ENCODE measurements at places on chromosomes 12 and 14.
A peak's percentile ranks its signal among the peaks of the same experiment; 100 is the strongest.

DNA sequence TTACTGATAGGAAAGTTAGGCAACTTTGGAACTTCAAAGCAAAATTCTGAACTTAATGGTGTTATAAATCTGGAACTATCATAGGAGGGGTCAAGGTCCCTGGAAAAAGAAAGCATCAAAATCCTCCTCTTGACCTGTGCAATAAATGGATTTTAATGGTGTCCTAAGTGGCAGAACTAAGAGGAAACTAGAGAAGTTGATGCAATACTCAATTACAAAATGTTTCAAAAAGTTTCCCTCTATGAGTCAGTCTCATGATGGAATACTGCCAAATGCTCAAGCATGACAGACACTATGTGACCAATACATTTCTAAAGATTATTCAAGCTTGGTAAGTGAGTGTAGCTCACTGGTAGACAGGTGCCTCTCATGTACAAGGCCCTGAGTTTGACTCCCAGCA is 47.7 kb upstream of the ERGIC2 start:
- DNase-seq = no peak

DNA sequence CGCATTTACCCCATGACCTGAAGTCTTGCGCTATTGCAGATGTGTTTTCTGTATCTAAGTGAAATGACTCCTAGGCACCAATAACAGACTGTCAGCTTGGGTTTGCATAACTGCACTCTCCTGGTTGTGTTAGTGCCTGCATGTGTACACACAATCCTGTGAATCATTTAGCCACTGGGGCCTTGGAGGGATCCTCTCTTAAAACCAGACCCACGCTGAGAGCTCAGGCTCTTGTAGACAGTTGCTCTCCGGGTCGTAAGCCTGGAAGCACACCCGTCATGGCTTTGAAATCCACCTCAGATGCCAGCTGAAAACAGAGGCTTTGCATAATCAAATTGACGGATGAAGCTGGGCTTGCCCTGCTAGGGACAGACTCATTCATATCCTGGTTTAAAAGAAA is 79.2 kb upstream of the RBM19 start:
- no peak for DNase-seq

DNA sequence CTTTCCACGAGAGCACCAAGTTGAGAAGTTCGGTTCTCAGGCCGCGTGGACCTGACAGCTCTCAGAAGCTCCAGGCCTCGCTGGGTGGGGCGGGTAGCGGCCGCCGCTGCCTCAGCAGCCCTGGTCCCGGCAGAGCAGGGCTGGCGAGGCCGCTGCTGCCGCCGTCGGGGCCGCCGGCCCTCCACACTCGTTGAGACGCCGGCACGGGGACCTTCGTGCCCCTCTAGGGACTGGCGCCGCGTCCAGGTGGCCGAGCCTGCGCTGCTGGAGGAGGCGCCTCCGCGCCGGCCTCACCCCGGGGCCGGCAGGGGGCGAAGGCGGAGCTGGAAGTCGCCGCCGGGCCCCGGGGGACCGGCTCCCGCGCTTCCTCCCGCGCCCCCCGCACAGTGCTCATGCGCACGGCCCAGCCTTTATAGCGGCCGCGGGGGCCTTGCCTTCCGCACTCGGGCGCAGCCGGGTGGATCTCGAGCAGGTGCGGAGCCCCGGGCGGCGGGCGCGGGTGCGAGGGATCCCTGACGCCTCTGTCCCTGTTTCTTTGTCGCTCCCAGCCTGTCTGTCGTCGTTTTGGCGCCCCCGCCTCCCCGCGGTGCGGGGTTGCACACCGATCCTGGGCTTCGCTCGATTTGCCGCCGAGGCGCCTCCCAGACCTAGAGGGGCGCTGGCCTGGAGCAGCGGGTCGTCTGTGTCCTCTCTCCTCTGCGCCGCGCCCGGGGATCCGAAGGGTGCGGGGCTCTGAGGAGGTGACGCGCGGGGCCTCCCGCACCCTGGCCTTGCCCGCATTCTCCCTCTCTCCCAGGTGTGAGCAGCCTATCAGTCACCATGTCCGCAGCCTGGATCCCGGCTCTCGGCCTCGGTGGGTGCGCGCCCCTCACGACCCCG is at the start of gene COCH:
Gene COCH (plus strand): TSS at position 440 of the 879 bp plus-strand sequence. CDS start 380 bp downstream, at position 820.
- DNase-seq = peak; percentile 67

DNA sequence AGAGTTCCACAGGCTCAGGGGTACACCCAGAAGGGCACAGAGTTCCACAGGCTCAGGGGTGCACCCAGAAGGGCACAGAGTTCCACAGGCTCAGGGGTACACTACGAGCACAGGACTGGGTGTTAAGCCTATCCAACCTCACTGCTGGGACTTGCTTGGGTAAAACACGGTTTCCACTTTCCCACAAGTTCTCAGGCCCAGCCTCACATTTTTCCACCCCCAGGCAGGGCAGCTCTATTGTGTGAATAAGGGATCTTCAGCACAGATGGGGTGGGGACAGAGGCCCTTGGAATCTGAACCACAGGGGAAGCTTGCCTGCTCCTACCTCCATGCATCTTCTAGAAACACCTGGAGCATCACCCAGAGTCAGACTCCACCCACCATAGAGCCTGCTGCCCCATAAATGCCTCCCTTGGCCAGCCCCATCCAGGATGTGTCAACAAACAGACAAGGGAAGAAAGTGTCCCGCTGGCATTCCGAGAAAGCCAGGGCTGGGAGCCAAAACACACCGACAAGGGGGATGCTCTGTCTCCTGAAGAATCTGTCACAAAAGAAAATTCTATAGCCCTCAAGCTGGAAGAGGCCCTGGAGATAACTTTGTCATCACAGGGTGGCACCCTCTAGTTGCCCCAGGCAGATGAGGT is 4.8 kb downstream of the CRACR2A start:
- no peak for DNase-seq

- no peak for DNase-seq
These were observed 56.2 kb downstream of the SLC15A4 start for GRCh38 chr12:128767518-128767917.

- DNase-seq = no peak
These were observed 43.5 kb downstream of the FLRT2 start for GRCh38 chr14:85573406-85573805.
